ENCODE measurements at places on chromosomes 3 and 15.
A peak's percentile ranks its signal among the peaks of the same experiment; 100 is the strongest.

DNA sequence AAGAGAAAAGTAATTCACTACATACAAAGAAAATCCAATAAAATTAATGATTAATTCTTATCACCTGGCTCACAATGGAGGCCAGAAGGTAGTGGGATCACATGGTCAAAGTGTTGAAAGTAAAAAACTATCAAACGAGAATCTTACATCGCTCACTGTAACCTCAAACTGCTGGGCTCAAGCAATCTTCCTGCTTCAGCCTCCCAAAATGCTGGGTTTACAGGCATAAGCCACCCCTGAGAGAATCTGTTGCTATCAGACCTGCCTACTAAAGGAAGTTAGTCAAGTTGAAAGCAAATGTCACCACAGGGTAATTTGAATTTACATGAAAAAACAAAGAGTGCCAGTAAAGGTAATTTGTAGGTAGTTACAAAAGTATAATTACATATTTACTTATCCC lies 103.3 kb downstream of the PCCB start:
- DNase-seq: no peak

DNA sequence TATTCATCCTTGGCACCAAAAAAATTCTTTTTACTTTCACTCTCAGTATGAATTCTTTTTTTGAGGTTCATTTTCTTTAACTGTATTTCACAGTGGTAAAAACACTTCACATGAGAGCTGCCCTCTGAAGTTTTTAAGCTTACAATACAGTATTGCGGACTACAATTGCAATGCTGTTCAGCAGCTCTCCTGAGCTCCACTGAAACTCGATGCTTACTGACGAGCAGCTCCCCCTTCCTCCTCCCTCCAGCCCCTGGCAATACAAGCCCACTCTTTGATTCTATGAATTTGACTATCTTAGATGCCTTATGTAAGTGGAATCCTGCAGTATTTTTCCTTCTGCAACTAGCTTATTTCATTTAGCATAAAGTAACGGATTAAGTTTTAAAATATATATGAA lies 183.4 kb downstream of the ADAMTS17 start:
- DNase-seq: no peak

- no peak for DNase-seq
Observed at GRCh38 chr15:69304182-69304545, 5.5 kb downstream of the PAQR5 start.

GRCh38 chr3:181565416-181565815 lies 146.3 kb upstream of the SOX2 start:
- DNase-seq: no peak

DNA sequence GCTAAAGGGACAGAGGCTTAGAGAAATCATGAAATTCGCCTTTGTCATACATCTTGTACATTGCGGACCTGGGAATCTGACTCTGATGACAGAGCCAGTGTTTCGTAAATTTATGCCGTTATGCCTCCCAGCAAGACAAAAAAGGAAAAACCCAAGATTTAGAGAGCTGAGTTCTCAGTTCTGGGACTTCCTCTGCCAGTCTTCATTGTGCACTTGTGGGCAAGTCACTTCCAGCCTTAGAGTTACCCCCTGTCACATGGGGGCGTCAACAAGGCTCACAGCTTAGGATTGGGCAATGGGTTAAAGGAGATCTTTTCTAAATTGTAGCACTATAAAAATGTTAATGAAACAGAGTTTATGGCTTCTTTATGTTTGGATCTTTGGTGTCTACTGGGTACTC lies 41.9 kb upstream of the MITF start:
- DNase-seq: no peak

DNA sequence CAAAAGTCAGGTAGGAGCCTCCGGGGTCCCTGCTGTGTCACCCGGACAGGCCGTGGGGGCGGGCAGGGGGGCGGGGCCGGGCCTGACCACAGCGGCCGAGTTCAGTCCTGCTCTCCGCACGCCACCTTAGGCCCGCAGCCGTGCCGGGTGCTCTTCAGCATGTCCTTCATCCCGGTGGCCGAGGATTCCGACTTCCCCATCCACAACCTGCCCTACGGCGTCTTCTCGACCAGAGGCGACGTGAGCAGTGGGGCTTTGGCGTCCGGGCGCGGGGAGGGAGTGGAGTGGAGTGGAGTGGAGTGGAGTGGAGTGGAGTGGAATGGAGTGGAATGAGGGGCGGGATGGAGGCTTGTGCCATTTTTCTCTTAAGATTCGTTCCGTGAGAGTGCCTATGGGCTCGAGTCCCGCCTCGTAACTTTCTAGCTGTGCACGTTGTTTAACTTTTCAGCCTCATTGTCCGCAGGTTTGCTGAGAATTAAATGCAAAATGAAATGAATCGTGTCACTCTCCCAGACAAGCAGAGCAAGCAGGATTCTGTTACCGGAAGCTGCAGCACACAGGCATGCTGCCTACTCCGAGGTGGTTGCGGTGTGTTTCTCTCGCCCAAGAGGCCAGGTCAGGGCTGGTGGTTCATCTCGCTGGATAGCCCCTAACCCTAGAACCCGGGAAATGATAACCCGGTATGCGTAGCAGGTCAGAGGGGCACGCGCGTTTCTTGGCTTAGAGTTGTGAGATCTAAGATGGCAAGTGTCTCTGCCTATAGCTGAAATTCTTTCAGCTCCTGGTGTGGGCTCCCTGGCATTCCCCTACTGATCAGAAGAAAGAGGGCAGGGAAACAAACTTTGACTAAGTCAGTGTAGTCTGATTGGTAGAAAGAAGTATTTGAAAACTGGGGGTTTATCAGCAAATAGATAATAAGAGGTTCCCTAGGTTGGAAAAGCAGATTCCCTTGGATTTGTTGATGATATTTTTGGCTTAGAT lies at the start of gene FAH:
Gene FAH, plus strand, starts transcription at position 104 of the 981 bp plus-strand sequence. Its CDS starts 56 bp downstream, at position 160.
- no peak for DNase-seq

DNA sequence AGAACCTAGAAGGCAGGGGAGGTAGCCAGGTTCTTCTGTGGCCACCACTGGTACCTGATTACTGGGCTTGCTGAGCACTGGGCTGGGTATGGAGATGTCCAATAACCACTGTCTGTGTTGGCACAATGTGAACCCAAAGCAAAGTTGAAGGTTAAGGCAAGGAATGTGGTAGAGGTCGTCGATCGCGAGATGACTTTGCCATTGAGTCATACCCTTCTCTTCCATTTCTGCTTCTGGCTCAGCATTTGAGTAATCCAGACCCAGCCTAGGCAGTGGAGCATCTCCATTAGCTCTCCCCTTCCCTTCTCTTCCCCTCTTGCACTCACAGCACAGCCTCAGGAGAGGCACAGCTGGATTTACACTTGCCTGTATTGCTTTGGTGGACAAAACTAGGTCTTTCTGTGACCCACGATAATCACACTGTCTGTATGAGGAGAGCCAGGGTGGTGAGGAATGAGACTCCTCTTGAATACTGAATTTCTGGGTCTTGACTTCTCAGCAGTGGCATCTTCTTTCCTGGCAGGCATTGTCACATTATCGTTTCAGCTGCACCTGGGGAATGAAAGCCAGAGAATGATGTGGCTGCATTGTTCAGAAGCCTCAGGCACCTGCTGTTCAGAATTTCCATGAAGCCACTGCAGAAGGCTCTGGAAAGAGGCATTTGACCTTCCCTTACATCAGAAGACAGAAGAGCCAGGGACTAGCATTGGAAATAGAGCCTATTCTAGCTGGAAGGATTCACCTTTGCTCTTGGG lies 272.6 kb downstream of the PDCD6IP start:
- no peak for DNase-seq

- no peak for DNase-seq
Observed at GRCh38 chr15:90558171-90558573, 28.4 kb downstream of the CRTC3 start.

DNA sequence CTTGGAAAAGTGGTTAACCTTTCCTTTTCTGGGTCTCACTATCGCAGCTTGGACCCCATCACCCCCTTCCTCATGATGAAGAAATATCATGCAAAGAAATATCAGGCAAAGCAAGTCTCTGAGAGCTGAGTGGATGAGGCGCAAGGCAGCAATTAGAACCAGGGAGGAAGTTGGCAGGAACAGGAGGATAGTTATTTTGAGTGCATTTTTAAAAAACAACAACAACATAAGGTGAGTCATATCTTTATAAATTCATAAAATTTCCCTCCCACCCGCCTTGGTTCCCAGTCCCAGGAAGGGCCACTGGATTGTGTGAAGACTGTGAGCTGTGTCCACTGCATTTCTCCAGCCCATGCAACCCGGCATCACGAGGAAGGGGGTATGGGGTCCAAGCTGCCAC lies 316.9 kb upstream of the TLE3 start:
- no peak for DNase-seq

GRCh38 chr3:109257269-109257668 lies 59.0 kb downstream of the DPPA2 start:
- no peak for DNase-seq

GRCh38 chr3:50620420-50620819 lies 3.5 kb downstream of the MAPKAPK3 start:
- DNase-seq: no peak

- DNase-seq: no peak
Observed at GRCh38 chr3:87568331-87568730, 291.9 kb upstream of the POU1F1 start.

DNA sequence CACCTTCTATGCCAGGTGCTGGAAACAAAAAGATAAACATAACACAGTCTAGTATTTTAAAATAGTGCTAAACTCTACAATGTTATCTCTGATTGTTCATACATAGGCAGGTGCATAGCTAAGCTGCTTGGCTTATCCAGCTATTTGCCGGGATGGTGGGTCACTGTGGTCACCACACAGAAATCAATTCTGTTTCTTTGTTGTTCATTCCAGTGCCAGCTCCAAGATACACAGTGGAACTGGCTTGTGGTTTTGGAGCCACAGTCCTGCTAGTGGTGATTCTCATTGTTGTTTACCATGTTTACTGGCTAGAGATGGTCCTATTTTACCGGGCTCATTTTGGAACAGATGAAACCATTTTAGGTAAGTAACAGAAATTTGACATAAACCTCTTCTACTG lies 130.2 kb downstream of the IL1RAP start:
- DNase-seq: no peak

- no peak for DNase-seq
Observed at GRCh38 chr3:171057072-171057471, 30.6 kb upstream of the SLC2A2 start.

DNA sequence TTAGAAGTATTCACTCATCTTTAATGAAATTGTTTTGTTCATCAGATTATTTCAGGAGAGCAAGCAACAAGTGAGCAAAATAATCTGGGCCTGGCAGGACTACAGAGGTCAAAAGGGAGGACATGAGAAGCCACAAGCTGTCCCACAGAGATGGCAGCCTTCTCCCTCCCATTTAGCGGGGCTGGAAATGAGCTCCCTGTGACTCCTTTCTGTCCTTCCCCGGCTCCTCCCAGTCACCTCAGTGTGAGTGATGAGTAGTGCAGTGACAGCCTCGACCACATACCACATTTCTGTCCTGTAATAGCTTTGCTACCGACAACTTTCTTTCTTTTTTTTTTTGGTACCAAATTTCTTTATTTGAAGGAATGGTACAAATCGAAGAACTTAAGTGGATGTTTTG lies 38.0 kb downstream of the RAB7A start:
- no peak for DNase-seq

- DNase-seq: no peak
Observed at GRCh38 chr3:8825153-8825825, 55.9 kb upstream of the OXTR start.

DNA sequence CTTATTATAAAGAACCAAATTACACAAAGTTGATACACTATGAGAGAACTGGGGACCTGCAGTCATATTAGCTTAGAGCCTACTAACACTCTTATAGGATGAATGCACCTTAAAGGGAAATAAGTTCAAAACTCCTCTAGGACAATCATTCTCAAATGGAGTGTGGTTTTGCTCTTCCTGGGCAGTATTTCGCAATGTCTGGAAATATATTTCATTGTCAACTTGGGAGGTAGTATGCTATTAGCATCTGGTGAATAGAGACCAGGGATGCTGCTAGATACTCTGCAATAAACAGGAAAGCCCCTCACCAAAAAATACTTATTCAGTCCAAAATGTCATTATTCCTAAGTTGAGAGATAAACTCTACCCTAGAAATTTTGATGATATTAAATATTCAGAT lies 451.4 kb upstream of the ARPP21 start:
- no peak for DNase-seq

- DNase-seq: no peak
Observed at GRCh38 chr15:43977072-43977884, 150.5 kb downstream of the WDR76 start.

DNA sequence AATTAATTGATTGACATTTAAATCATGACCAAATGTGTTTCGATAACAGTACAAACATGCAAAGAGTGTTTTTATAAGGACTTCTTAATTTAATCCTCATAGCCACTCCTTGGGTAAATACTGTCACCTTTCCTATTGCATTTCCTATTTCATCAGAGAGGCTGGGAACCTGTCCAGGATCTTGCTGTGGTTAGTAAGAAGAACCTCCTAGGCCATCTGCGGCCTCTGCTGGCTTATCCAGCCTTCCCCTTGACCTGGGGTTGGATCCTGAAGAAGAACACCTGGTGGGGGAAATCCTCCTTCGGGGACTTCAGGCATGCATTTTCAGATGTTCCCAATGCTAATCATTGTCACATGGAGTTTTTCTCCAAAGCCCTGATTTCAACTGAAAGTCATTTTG lies 25.5 kb downstream of the GLDN start:
- no peak for DNase-seq

- DNase-seq: no peak
Observed at GRCh38 chr3:73556520-73557372, 68.0 kb downstream of the PDZRN3 start.

DNA sequence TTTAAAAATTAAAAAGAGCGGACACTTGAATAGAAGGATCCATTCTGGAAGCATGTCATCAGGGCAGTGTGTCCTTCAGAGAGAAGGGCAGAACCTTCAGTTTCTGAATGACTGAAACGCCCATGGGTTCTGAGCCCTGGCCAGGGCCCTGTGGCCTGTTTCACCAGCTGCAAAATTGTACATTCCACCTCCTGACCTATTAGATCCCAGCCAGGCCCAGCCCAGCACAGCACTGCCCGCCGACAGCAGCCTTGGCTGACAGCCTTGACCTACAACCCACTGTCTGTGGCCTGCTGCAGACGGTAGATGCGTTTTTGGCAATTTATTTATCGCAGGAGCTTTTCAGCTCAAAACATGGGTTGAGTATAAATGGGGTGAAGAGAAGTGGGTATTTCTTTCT lies 5.9 kb upstream of the POLG start:
- no peak for DNase-seq

GRCh38 chr3:172702256-172702655 lies 8.6 kb downstream of the NCEH1 start:
- no peak for DNase-seq

GRCh38 chr3:113275929-113276750 lies 64.8 kb downstream of the BOC start:
- peak; percentile 56 for DNase-seq

DNA sequence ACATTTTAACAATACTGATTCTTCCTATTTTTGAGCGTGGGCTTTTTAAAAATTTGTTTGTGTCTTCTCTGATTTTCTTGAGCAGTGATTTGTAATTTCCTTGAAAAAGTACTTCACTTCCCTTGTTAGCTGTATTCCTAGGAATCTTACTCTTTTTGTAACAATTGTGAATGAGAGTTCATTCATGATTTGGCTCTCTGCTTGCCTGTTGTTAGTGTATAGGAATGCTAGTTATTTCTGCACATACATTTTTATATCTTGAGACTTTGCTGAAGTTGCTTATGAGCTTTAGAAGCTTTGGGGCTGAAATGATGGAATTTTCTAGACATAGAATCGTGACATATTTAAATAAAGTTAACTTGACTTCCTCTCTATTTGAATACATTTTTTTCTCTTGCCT lies 582.8 kb upstream of the BCHE start:
- DNase-seq: no peak
